ENCODE measurements at places on chromosomes 6 and 20. TPM values are rescaled to one million over a fixed set of nuclear protein-coding genes. Genes with fewer than 3 reads are reported as not detected.

- no peaks in the 10 kb centered on the region for H3K36me3 ChIP-seq
- DNase-seq: no peak
- no peak overlapping the region for H3K27ac ChIP-seq
- no peak overlapping the region for H3K4me3 ChIP-seq
- no peaks in the 10 kb centered on the region for H3K27me3 ChIP-seq
Observed at GRCh38 chr6:158439255-158439654, 120.6 kb upstream of the TMEM181 start.

The PI16 gene
- total RNA-seq: not detected

DNA sequence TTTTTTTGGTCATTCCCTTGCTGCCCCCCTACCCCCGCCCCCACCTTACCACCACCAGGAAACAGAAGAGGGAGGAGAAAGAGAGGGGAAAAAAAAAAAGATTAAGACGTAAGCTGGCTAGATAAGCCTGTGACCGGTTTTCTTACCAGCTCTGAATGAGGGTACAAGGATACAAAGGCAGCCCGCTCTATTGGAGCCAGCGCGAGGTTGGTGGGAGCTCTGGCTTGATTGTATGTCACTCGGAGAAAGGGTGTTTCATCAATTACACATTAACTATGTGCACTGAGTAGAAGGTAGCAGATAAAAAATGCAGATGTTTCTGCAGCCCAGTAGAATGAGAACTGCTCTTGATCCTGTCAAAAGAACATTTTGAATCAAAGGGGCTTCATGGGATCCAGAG, 28.6 kb upstream of the OLIG3 start:
- no peaks in the 10 kb centered on the region for H3K36me3 ChIP-seq
- DNase-seq: no peak
- no peaks in the 10 kb centered on the region for H3K4me1 ChIP-seq
- H3K27me3 ChIP-seq: no peaks in the 10 kb centered on the region
- H3K27ac ChIP-seq: no peak overlapping the region

- no peak overlapping the region for H3K4me3 ChIP-seq
- peaks cover 17% of the 10 kb centered on the region for H3K4me1 ChIP-seq
- H3K36me3 ChIP-seq: no peaks in the 10 kb centered on the region
- DNase-seq: no peak
- H3K27ac ChIP-seq: no peak overlapping the region
Observed at GRCh38 chr20:13149371-13150105, 71.5 kb upstream of the ISM1 start.

GRCh38 chr20:57596998-57597939, 23.0 kb downstream of the ZBP1 start:
- H3K27me3 ChIP-seq: no peaks in the 10 kb centered on the region
- DNase-seq: peak; percentile 60
- H3K36me3 ChIP-seq: no peaks in the 10 kb centered on the region
- peaks cover 7% of the 10 kb centered on the region for H3K4me1 ChIP-seq
- H3K4me3 ChIP-seq: no peak overlapping the region

The RFX6 gene
- not detected for total RNA-seq

DNA sequence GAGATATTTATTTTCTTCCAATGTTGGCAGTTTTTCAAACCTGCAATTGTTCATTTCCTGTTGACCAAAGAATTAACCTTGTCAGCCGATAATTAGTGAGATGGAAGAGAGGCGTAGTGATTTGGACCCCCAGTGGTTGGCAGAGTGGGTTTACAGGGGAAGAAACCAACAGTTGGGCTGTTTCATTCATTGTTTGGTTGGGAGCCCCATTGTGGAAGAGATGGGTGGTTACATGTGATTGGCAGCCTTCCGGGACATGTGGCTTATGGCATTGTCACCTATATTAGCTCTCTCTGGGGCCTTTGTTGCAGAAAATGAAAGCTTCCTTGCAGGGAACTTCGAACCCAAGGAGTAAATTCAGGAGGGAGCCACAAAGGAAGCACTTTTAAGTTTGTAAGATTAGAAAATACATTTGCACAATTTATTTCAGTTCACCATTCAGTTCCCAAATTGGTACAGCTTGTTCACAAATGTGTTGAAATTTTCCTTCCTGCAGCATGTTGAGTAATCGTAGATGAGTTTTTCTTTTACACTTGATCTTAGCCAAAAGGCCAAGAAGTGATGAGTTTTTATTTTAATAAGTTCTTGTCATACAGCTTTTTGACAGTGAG, 50.3 kb upstream of the CDKAL1 start:
- H3K4me1 ChIP-seq: no peaks in the 10 kb centered on the region
- peak; percentile 65 for DNase-seq
- H3K27me3 ChIP-seq: no peaks in the 10 kb centered on the region
- no peak overlapping the region for H3K4me3 ChIP-seq
- peaks cover 43% of the 10 kb centered on the region for H3K36me3 ChIP-seq
- peak overlapping the region; percentile 9 for H3K27ac ChIP-seq
